GM12892 (cell line): ENCODE measurements at places on chromosomes 11 and 22.

- DNase-seq: no peak
These were observed 128.6 kb downstream of the SLC17A6 start for GRCh38 chr11:22466809-22467208.

DNA sequence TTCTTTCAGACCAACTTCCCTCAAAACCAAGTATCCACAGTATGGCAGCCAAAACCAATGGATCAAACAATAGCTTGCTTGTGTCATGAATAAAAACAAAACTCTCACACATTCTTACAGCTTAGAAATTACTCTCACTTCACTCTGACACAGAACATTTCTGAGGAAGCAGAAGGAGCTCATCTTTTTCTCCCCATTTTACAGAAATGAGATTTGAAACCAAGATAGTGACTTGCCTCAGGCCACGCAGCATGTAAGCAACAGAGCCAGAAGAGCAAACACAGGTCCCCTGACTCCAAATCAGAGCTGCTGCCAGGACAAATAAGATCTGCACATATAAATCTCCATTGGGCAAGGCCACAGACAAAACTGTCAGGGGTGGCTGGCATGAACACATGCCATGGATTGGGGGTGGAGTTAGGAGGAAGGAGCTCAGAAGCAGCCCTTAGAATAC lies 64.8 kb downstream of the RAB30 start:
- DNase-seq: peak; percentile 31

DNA sequence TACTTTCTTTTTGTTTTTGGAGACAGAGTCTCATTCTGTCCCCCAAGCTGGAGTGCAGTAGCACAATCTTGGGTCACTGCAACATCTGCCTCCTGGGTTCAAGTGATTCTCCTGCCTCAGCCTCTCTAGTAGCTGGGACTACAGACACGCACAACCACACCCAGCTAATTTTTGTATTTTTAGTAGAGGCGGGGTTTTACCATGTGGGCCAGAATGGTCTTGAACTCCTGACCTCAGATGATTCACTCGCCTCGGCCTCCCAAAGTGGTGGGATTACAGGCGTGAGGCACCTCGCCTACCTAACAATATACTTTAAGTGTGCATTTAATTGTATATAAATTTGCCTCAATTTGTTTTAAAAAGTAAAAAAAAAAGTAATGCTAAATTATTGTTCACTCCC lies 38.4 kb downstream of the GRK3 start:
- no peak for DNase-seq

- no peak for DNase-seq
These were observed 58.7 kb downstream of the CTTN start for GRCh38 chr11:70456921-70457532.

DNA sequence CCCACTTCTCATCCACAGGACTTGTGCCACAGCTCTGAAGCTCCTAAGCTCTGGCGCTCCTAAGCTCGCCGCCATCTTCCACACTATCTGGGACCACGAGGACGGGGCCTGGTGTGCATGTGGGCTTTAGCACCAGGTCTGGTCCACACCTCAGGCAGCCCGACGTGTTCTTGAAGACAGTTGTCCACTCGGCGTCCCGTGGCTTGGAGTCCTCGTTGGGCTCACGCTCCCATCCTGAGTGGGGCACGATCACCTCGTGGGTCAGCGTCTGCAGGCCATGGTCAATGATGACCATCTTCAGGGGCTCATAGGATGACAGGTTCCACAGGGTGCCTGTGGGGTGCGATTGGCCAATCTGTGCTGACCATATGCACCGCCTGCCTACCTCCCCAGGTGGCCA lies 37.1 kb upstream of the TXNRD2 start:
- DNase-seq: no peak

DNA sequence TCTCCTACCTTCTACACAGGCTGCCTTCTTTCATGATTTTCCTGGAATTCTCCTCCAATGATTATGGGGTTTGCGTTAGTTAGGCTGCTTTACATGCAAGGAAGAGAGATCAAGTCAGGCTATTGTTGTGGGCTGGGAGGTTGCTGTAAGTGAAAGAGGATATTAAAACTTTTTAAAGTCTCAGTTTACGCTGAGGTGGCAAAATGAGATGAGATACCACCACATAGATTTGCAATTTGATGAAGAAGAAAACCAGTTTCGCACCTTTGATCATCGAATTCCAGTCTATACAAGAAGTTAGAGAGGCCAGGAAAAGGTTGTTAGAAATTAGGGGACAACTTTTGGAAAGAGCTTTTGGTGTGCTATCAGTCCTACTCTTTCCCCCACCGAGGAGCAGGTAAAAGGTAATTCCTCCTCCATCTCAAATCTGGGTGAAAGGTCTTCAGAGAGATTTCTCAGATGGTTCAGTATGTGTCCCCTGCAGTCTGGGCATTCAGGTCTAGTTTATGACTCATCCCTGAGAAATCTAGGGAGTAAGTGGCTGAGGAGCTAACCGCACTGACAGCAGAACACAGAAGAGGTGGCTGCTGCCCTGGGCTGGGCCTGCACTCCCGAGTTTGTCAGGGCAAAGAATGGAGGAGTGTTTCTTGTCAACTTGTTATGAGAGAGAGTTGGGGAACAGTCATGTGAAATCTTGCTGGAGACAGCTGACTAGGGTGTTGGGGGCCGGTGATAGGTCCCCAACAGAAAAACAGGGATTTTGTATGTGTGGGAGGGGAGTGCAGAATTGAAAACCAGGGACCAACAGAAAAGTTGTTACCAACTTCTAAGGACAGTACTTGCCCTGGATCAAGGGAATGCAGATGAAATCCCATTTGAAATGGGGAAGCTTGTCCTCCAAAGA lies 34.7 kb downstream of the CCDC83 start:
- no peak for DNase-seq

- peak; percentile 40 for DNase-seq
These were observed 10.7 kb downstream of the DTX4 start for GRCh38 chr11:59182457-59183151.

- DNase-seq: no peak
These were observed 479.1 kb downstream of the OPCML start for GRCh38 chr11:133053124-133053776.

DNA sequence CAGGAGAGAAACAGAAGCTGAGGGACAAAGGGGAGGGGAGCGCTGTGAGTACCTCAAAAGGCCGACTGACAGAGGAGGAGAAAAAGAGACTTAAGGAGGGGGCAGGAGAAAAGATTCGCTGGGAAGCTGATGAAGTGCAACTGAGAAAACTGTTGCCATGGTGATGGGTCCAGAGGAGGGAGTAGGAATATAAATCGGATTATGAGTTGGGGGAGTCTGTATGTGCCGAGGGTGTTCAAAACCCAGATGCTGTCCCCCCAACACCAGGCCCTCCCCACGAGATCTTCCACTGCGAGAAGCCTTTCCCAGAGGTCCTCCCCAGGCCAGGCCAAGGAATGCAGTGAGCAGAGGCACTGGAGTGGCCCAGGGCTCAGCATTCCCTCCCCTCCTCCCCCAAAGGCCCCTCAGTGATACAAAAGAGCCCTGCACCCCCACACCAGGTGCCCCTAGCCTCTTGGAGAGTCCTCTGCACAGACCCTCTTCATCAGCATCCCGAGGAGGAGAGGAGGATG lies 13.7 kb upstream of the BCL9L start:
- DNase-seq: no peak

GRCh38 chr11:17991783-17992433 lies 20.9 kb downstream of the SERGEF start:
- peak; percentile 27 for DNase-seq

DNA sequence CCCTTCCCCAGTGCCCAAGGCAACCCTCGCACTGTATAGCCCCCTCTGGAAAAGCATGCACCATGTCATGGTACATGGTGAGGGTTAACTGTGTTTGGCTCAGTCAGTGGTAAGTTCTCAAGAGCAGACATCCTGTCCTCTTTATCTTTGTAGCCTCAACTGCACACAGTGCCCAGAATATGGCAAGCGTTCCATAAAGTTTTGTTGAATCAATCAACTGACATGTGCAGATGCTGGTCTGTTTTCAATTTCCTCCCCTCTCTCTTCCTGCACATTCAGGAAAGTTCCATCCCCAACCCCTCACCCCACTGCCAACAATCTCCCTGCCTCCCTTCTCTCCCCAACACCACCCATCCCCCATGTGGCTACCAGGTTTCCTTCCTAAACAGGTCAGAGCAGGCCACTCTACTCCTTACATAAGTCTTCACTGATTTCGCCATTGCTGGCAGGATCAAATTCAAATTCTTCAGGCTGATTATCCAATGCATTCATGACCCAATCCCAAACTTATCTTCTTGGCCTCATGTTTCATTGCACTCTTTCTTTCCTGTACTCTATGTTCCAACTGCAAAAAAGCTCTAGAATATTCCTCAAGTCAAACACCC lies 15.5 kb upstream of the TMPRSS5 start:
- DNase-seq: no peak

DNA sequence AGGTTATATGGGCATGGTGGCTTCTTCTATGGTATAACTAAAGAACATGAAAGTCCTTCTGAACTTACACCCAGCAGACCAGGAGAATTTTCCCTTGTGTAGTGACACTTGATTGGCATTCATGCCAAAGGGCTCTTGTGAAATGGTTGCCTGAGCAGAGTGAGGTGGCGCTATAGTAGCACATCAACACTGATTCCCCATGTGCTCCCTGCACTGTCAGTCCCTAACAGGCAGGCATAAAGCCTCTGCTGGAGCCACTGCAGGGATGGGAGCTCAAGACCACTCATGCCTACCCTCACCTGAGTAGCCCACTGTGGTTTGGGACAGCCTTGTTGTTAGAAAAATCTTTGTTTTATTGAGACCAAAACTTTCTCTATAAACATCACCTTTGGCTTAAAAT lies 92.6 kb upstream of the LIN7C start:
- no peak for DNase-seq

DNA sequence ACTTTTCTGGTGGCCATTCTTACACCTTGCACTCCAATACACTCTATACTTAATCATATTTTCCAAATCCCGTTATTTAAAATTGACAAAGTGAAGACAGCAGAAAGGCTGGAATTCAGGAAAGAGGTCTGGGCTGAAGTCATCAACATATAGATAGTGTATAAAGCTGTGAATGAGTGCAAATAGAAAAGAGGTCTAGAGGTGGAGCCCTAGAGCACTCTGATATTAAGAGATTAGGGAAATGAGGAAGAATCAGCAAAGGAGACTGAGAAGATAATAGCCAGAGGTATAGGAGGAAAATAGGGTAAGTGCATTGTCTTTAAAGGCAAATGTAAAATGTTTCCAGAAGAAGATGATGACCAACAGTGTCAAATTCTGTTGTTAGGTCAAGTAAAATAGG lies 7.9 kb downstream of the CTR9 start:
- DNase-seq: no peak

- DNase-seq: no peak
These were observed 56.1 kb upstream of the GNAZ start for GRCh38 chr22:23014250-23014649.

GRCh38 chr11:70695086-70695960 lies 297.0 kb downstream of the CTTN start:
- no peak for DNase-seq

GRCh38 chr22:28884747-28885350 lies 1.5 kb downstream of the ZNRF3 start:
- DNase-seq: no peak

DNA sequence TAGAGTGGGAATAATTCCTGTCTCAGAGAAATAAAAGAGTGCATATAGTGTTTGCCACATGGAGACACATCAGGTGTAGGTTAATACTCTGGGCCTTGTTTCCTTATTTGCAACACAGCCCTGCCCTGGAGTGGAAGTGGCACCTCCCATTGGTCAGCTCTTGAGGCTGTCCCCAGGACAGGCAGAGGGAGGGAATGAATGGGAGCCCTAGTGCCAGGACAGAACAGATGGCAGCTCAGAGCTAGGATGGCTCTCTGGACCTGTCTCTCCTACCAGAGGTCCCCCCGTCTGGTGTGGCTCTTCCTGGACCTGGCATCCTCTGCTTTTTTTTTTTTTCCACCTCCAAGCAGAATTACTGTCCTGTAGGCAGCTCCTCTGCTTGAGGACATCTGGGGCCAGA lies 35.6 kb downstream of the LIMK2 start:
- DNase-seq: no peak

DNA sequence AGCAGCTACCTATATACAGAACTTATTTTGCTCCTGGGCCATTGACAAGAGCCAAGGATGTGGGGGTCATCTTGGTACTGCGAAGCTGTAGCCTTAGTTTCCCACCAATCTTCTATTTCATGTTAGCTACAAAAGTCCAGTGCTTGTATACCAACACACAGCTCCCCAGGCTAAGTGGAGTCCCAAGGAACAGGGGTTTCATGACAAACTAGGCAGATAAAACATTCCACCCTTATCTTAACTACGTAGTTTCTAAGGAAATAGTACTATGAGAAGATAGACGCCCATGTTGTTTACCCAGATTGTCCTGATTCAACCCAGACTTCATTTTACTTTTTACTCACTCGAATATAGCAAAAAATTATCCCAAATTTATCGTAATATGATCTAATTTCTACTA lies 218.5 kb downstream of the DYNC2H1 start:
- DNase-seq: no peak

- DNase-seq: no peak
These were observed 62.8 kb downstream of the PHF21B start for GRCh38 chr22:44947049-44947448.

GRCh38 chr11:120294096-120294495 lies 31.0 kb upstream of the TLCD5 start:
- no peak for DNase-seq

DNA sequence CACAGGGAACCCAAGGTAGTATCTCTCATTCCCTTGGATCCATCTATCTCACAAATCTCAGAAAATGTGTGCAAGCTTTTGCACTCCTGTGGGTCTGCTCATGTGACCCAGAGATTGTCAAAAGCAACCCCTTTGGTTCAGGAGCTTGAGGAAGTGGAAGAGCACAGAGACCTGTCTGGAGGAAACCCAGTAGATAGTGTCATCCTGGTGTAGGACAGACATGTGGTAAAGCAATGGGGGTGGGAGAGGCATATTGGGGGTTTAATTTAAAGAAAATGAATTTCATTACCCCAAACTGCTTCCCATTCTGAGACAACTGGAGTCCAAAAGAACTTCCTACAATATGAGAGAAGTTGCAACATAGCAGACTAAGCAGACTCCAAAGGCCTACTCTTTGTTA lies 5.8 kb upstream of the MS4A14 start:
- DNase-seq: no peak

DNA sequence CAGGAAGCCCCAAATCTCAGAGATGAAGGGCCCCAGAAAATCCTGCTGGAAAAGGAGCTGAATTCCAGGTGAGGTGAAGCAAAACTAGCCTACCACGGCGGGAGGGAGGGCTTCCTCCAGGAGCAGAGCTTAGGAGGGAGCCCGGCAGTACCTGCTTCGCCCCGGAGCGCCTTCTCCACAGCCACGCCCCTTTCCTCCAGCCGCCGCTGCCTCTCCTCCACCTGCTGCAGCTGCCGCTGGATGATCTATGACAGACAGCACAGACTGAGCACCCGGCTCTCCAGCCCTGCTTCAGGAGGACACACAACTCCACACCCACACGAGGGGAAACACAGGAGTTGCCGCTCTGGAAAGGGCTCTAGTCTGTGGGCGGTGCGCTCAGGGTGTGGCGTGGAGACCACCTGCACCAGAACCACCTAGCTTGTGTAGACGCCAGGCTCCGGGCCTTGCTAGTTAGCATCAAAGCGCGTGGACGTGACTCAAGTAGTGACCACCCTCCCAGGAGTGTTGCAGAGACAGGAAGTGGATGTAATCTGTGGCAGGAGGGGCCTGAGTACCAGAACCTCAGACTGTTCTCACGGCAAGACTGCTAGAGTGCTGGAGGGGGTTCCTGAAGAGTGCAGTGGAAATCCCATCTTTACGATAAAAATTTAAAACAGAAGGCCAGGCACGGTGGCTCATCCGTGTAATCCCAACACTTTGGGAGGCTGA lies 34.6 kb upstream of the BID start:
- DNase-seq: no peak
